Activated CD4-positive, CD25-positive, alpha-beta regulatory T cell (primary cell): ENCODE measurements at places on chromosomes 13 and 19.

DNA sequence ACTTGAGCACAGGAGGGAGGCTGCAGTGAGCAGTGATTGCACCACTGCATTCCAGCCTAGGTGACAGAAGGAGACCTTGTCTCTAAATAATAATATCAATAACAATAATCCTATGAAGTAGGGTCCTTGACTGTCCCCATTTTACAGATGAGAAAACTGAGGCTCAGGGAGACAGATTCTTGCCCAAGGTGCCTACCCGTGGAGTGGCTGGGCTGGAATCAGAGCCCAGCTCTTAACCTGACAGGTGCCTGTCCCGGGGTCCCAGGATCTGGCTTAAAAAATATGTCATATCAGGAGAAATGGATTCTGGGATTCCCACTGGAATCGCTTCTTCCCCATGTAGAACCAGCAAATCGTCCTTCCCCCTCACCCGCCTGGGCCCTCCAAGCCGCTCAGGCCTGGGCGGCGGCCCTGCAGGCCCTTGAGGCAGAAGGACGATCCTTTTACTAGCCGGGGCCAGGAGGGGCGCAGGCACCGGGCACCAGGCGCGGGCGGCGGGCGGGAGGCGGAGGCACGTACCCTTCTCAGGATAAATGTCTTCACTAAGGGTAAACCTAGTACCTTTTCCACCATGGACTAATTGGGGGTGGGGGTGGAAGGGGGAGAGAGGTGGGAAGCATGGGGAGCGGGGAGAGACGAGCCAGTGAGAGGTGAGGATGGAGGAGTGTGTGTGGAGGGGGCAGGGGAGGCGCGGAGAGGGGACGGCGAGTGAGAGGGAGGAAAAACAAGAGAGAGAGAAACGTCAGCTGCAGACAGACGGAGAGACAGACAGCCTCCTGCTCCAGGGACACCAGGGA is 60.6 kb downstream of the COLGALT1 start:
- no peak for DNase-seq

- DNase-seq: peak; percentile 36
These were observed 29.7 kb downstream of the GPX4 start for GRCh38 chr19:1133471-1133929.

GRCh38 chr13:54758795-54759194 is 1730.2 kb downstream of the OLFM4 start:
- no peak for DNase-seq

GRCh38 chr19:47094557-47095475 is 18.8 kb downstream of the ZC3H4 start:
- DNase-seq: no peak

DNA sequence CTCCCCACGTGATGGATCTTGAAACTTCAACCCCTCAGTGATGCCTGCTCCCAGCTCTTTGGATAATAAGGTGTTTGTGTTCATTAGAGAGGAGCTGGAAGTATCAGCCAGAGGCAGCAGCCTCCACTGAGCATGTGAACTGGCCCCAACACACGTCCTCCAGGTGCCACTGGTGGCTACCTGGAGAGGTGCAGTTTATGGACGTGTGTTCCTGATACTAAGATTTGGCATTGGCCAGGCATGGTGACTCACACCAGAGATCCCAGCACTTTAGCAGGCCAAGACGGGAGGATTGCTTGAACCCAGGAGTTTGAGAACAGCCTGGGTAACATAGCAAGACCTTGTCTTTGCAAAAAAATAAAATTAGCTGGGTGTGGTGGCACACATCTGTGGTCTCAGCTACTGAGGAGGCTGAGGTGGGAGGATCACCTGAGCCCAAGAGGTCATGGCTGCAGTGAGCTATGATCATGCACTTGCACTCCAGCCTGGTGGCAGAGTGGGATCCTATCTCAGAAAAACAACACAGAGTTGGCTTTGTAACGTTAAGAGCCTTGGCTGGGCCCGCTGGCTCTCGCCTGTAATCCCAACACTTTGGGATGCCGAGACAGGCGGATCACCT is 34.4 kb downstream of the SLC25A42 start:
- DNase-seq: no peak

DNA sequence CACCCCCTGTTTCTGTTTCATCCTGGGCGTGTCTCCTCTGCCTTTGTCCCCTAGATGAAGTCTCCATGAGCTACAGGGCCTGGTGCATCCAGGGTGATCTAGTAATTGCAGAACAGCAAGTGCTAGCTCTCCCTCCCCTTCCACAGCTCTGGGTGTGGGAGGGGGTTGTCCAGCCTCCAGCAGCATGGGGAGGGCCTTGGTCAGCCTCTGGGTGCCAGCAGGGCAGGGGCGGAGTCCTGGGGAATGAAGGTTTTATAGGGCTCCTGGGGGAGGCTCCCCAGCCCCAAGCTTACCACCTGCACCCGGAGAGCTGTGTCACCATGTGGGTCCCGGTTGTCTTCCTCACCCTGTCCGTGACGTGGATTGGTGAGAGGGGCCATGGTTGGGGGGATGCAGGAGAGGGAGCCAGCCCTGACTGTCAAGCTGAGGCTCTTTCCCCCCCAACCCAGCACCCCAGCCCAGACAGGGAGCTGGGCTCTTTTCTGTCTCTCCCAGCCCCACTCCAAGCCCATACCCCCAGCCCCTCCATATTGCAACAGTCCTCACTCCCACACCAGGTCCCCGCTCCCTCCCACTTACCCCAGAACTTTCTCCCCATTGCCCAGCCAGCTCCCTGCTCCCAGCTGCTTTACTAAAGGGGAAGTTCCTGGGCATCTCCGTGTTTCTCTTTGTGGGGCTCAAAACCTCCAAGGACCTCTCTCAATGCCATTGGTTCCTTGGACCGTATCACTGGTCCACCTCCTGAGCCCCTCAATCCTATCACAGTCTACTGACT is at the start of gene KLK3:
KLK3 (plus strand) TSS at position 280 of the 775 bp plus-strand sequence; CDS start at position 321, 41 bp downstream.
- DNase-seq: no peak

- no peak for DNase-seq
These were observed 203.1 kb downstream of the RGCC start for GRCh38 chr13:41660411-41660810.

DNA sequence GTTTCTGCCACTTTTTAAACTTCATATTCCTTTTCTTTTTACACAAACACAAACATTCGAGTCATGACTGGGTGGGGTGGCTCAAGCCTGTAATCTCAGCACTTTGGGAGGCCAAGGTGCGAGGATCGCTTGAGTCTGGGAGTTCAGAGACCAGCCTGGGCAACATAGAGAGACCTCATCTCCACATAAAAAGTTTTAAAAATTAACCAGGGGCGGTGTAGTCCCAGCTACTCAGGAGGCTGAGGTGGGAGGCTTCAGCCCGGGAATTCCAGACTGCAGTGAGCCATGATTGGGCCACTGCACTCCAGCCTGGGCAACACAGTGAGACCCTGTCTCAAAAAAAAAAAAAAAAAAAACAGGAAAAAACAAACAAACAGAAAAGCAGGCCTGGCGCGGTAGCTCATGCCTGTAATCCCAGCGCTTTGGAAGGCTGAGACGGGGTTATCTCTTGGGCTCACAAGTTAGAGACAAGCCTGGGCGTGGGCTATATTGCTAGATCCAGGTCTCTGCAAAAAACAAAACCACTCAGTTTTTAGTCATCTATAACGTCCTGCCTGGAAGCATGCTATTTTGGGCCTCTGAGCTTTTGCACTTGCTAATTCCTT is 583 bp upstream of the BAX start:
- DNase-seq: no peak

GRCh38 chr13:72963762-72964161 is 95.0 kb upstream of the KLF5 start:
- DNase-seq: no peak

GRCh38 chr19:31418055-31418454 is 68.8 kb upstream of the TSHZ3 start:
- no peak for DNase-seq

DNA sequence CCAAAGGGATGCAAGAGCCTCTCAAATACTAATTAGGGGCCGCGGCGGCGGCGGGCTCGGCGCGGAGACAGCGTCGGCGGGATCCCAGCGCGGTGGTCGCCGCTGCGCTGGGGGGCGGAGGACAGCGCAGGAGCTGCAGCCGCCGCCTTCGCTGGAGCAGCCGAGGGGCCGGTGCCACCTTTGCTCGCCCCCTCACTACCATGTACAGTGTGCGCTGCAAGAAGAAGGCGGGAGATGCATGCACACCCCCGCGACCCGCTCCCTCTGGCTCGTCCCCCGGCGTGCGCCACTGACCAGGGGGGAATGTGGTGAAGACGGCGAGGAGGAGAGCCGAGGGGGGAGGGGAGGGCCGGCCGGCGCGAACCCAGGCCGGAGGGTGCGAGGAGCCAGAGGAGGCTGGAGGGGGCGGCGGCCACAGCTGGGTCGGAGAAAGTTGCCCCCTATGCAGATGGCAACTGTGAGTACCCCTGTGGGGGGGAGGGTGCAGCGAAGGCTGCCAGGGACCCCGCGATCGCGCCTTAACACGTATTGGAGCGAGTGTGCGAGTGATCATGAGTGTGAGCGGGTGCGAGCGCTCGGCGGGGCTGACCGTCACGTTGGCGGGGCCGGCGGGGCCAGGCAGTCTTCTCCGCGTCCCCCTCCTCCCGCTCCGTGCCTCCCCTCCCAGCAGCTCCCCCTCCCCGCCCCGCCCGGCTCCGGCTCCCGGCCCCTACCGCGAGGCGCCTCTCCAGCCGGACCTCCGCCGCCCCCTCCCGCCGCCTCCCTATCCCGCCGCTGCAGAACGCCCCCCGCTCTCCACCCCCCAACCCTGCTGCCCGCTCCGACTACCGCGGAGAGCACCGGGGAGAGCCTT is 808 bp downstream of the SLITRK5 start:
- no peak for DNase-seq

DNA sequence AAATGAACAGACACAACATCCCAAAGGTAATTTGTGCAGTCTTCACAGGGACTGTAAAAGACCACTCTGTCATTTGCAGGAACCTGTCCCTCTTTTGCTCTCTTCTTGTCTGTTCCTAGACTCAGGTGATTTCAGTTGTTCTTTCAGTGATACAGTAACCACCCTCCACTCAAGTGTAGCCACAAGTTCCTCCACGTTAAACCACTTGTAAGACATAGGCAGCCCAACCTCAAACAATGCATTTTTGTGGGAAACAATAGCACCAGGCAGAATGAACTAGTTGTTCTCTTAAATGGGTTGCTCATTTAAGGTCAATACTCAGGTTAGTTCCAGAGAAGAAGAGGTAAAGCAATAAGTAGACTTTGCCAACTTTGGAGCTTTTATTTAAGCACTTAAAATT is 359.4 kb downstream of the MZT1 start:
- DNase-seq: no peak

DNA sequence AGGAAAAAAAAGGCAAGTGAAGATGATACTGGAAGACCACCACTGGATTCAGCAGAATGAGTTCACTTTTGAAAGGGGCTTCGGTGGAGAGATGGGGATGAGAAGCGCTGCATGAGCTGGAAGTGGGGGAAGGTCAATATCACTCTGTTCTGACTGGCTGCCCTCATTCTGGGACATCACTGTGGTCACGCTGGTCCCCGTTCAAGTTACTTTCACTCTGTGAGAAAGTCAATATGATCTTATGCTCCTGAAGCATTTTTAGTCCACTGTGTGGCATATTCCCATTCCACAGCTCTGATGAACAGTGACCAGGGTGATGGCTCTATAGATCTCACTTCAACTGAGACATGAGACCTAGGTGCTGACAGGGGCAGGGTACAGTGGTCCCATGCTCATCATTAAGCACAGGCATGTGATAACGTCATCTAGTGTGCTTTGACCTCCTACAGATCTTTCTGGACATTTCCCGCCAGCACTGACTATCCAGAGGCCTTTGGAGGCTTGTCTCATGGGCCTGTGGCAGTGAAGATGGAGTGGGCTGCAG is 40.2 kb upstream of the GPR183 start:
- no peak for DNase-seq

DNA sequence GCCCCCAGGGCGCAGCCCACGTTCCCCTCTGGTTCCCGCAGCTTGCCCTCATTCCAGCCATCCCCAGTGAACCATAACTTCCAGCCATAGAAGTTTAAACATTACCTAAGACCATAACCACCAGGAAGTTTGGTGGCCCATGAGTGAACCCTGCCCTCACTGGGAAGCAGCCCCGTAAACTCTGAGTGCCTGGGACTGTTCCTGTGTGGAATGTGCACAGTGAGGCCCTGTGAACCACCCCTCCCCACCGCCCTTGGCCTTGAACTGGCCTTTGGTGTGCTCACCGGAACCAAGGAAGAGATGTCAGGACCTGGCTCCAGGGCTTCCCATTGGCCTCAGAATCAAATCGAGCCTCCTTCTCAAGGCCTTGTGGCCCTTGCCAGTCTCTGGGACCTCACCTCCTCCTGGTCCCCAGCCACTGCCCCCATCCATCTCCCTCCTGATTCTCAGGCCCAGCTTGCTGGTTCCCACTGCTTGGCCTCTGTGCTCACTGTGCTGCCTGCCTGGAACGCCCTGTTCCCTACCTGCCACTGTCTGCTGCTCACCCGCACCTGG is 46.5 kb downstream of the DNM2 start:
- DNase-seq: no peak

GRCh38 chr13:46620029-46620428 is 67.1 kb downstream of the LRCH1 start:
- no peak for DNase-seq

DNA sequence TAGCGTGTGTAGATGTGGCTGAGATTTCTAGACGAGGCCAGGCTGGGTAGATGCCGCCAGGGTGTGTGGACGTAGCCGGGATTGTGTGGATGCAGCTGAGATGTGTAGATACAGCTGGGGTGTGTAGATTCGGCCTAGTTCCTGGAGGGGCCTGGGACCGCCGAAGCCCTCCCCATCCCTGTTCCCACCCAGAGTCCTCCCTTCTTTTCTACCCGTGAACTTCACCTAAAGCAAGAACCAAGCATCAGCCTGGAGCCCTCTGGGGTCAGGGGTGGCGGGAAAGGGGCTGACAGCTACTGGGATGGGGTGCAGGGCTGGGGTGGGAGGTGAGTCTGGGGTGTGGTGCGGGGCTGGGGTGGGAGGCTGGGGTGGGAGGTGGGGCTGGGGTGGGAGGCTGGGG is 768 bp downstream of the TMPRSS9 start:
- no peak for DNase-seq

DNA sequence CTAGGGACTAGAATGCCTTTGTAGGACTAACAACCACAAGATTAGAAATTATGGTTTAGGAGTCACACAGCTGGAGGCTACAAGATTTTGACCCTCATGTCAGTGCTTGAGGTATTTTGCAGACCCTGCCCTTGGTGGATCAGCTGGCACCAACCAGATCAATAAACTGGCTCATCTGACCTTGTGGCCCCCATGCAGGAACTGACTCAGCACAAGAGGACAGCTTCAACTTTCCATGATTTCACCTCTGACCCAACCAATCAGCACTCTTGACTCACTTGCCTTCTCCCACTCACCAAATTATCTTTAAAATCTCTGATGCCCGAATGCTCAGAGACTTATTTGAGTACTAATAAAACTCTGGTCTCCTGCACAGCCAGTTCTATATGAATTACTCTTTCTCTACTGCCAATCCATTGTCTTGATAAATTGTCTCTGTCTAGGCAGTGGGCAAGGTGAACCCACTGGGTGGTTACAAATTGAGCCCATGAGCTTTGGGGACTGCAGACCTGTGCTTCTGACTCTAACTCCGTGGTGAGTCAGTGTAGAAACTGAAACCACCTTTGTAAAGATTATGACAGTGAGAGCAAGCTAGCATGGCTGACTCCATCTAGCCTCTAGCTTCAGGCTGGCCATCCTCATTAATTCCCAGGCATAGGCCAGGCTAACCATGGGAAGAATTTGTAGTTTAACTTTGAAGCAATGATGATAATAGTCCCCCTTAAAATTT is 33.9 kb upstream of the CEACAM8 start:
- DNase-seq: no peak
